Stimulated activated CD8-positive, alpha-beta memory T cell treated with anti-CD3 and anti-CD28 coated beads, Interleukin-4, amount 100 ng/mL, for 4 hours (primary cell): ENCODE measurements at places on chromosomes 11 and 22.

- no peak for DNase-seq
Measured at GRCh38 chr11:11814614-11815452, 26.9 kb upstream of the USP47 start.

- no peak for DNase-seq
Measured at GRCh38 chr11:36363361-36364268, 67.5 kb downstream of the PRR5L start.

DNA sequence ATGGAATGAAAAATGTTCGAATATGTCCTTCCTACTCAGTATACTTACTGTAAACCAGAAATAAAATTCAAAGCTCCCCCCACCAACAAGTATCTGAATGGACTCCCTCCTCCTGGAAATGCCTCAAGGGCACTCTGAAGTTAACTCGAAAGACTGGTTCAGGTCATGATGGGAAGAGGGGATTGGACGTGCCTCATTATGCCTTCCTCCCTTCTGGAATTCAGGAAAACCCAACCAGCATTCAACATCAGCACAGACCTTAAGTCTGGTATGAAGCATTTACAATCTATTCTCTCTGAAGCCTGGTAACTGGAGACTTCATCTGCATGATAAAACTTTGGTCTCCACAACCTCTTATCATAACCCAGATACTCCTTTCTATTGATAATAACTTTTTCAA is 428.3 kb upstream of the RAG2 start:
- no peak for DNase-seq

DNA sequence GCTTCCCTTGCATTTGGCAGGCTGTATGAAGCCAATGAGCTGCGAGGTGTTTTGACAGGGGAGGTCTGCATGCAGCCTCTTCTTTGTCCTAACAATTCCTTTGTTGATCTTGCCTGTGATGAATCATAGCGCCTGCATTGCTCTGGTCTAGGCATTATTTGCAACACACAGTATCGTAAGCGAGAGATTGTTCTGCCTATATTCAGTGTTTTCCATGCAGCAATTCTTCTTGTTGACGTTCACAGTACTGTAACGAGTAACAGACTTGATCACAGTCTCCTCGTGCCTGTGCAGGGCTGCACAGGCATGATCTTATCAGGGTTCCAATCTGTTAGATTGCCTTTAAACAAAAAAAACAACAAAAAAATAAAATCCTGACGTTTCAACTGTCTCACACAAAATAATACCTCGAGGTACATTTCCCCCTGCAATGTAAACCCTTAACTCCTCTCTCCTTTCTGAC is 13.9 kb upstream of the ADSL start:
- no peak for DNase-seq

- no peak for DNase-seq
Measured at GRCh38 chr11:106961518-106961917, 56.8 kb downstream of the GUCY1A2 start.
